Amniotic epithelial cell (primary cell): ENCODE measurements at places on chromosomes 2 and 18.

DNA sequence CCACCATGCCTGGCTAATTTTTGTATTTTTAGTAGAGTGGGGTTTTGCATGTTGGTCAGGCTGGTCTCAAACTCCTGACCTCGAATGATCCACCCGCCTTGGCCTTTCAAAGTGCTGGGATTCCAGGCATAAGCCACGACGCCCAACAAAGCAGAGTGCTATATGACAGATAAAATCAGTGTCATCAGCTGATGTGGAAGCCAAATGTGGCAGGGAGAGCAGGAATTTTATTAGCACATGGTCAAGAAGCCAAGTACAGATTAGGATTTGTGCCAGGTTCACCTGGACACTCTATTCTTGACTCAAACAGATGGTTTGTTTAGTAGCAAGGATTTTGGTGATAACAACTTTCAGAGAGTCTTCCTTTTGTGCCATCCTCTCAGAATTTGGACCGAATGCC, 62.7 kb downstream of the LCLAT1 start:
- DNase-seq, result no peak

- peak; percentile 8 for DNase-seq
Measured at GRCh38 chr2:184004289-184004947, 593.9 kb upstream of the ZNF804A start.

DNA sequence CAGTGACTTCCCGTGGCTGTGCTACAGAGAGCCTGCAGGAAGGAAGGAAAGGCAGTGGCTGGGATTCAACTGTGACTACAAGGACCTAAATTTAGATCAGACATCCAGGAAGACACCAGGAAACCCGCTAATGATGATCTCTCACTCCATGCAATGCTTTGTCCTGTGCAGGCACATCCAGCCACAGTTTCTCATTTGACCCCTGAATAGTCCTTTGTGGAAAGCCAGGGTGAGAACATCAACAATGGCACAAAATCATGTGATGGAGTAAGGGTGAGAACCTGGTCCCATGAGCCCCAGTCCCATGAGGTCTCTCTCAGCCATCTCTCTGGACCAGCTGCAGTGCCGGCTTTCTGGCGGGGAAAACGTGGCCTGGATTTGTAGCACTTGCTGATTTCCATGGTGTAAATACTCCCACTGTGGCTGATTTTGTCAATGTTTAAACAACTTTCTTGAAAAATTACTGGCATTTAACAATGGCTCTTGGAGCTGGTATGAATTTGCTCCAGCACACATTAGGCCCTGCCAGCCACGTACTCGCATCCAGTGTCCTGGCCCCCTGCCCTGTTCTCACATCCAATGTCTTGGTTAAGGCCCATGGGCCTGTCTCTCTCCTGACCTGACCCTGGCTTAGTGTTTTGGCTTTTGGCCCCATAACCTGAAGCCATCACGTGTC, 159.0 kb upstream of the HAAO start:
- DNase-seq, result no peak

DNA sequence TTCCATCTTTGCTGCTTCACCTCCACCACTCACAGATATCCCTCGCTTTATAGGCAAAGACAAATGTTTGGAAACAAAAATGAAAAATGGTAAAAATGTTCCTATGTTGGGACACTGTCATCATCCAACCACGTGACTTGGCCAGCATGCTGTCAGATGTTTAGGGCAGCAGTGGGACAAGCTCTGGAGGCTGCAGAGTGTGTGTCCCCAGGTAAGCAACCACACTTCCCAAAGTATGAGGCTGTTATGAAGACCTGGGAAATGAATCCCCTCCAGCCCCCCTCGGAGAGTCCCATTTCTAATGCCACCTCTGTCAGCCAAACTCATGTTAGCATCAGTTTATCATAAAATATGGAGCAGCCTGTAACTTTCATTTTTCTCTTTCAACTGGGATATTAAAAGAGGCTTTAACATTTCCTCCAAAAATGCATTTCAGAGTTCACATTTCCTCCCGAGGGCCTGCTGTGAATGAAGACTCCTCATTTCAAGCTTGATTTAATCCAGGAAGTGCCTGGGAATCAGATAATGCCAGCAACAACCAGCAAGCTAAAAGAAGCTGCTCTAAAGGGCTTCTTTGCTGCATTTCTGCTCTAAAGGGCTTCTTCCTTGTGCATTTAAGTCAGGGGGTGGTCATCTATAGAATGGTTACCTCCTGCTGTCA, 66.2 kb downstream of the APOB start:
- no peak for DNase-seq

DNA sequence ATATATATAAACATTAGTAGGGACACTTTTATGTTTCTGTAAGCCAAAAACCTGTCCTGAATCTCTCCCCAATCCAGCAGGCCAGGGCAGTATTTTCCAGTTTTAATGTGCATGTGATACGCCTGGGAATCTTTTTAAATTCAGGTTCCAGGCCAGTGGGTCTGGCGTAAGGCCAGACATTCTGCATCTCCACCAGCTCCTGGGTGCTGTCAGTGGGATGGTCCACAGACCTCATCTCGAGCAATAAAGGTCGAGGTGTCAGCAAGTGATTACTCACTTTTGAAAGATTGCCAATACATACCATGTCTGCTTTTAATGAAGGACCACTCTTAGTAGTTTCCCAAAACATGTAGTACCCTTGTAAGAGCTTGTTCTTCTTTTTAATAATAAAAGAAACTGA, 189.9 kb upstream of the SH3BP4 start:
- DNase-seq, result peak; percentile 40

GRCh38 chr2:43326101-43326825, 99.9 kb upstream of the ZFP36L2 start:
- no peak for DNase-seq
